Stimulated activated CD4-positive, alpha-beta T cell treated with anti-CD3 and anti-CD28 coated beads, Interleukin-12 subunit alpha, Interleukin-12 subunit beta, amount 100 ng/mL, for 24 hours (primary cell): ENCODE measurements at places on chromosomes 1 and 21.

- DNase-seq, result no peak
Observed at GRCh38 chr1:203131548-203132200, 4.1 kb downstream of the ADORA1 start.

DNA sequence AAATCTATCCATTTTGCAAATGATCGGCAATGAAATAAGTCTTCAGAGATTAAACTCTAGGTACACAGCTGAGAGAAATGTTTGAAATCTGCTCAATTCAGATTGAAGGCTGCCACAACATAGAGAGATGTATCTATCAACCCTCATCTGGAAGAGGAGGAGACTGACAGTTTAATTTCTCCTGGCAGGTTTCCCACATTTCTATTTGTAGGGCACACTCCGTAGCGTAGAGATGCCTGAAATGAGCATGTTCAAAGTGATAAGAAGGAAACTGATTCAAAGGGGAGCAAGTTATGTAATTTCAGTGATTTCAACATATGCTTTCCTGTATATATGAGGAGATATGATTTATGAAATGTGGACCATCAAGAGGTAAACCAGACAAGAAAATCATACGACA is 44.1 kb downstream of the NIBAN1 start:
- DNase-seq, result no peak

DNA sequence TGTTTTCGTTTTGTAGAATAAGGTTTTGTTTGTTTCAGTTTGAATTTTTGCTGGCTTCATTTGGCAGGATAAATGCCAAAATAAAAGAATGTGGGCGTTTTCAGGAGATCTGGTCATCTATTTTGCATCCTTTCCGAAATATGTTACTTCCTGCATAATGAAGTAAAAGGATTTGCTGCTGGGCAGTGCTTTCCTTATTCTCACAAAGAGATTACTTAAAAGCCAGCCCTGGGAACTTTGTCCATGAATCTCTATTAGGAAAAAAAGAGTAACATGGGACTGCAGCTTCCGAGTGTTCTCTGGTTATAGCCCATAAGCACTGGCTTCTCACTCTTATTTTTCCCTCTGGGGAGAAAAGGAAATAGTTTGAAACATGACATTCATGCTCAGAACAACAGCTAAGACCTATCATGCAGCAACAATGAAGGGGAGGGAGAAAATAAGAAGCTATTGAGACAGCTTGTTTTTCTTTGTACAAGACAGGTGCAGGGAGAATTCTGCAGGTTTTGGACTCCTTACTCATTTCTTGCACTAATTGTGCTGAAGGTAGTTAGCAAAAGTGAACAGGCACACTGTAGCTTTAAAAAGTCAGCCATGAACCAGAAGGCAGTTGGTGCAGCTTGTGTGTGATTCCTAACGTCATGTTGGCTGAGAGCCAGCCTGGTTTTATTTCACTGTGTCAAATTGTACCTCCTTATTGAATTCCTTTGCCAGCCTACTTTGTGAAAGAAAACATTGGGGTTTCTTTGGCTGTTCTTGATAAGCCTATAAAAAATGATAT is at the start of gene SAMD13:
Gene SAMD13 (plus strand): TSS at position 705 of the 781 bp plus-strand sequence. CDS start 1,527 bp downstream, outside the sequence.
- DNase-seq, result peak; percentile 15

DNA sequence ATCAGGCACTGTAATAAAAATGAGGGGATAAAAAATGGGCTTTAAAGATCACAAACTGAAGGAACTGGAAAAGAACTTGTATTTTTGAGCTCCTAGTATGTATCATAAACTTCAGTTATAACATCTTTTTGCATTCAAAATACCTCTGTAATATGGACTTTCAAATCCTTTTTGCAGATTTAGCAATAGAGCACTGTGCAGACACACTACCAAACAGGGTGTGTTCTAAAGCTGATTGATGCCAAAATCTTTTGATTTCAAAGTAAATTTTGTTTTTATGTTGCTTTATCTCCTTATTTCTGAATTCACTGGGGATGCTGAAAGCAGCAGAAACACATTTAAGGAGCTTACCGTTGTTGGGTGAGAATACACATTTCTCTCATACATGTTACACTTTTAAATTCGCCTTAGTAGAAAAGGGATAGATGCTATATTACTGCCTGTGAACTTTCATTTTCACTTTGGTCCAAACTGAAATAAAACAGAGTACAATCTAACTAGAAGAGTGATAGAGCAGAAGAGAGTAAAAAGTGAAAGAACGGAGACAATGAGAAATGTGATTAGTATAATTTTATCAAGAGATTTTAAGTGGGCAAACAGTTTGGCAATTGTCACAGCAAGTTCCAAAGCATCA is 1126.6 kb downstream of the BRINP3 start:
- DNase-seq, result no peak

DNA sequence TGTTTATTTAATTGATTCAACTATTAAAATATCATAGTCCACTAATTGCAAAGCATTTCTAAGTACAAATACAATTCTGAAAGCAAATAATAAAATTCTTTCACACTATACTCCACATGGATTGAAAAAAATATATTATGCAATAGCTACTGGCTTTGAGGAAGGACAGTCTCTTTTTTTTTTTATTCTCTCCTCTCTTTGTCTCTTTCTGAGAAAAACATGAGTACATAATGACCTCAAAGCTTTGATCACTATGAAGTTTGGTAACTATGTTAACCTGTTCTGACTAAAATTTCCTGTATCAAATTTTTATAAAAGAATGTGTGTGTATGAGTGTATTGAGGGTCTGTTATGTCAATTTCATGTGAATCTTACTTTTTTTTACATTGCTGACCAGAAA is 96.2 kb downstream of the RGS2 start:
- DNase-seq, result no peak

DNA sequence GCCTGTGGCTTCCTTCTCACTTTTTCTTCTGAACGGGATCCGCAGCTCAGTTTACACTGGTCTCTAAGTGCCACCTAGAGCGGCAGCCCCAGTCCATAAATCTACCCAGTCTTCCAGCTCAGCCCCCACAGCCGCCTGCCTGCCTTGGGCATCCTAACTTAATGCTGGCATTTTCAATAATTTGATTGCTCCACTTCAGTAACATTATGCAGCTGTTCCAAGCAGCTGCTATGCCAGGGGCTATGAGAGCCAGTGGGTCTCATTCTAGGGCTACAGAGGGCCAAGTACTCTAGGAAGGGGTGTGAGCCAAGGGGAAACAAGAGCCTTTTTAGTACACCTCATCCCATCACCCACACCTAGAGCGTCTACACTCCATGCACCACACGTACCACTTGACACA is 48.4 kb upstream of the COA6 start:
- no peak for DNase-seq
